Dorsolateral prefrontal cortex (tissue), 122 donors: ENCODE measurements at places on chromosomes 6 and 20.
A peak's percentile ranks its signal among the peaks of the same experiment; 100 is the strongest.

DNA sequence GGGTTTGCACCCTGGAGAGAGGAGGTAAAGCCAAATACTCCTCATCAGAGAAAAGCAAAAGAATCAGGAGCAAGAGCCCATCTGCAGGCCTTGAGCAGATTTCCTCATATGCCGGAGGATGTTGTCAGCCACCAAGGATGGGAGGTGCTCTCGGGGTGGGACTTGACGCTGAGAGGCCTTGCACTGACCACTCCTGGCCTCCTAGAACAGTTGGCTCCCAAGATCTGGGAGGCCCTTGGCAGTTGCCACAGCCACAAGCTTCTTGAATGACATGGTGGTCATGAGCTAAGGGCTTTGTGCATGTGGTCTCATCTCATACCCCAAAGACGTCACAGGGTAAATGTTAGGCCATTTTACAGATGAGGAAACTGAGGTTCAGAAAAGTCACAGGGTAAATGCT is 75.2 kb upstream of the PMEPA1 start:
- DNase-seq = no peak

- no peak for DNase-seq
Measured at GRCh38 chr6:112188906-112189305, 65.5 kb downstream of the LAMA4 start.

GRCh38 chr6:37954791-37955190 is 135.3 kb downstream of the ZFAND3 start:
- DNase-seq = no peak

DNA sequence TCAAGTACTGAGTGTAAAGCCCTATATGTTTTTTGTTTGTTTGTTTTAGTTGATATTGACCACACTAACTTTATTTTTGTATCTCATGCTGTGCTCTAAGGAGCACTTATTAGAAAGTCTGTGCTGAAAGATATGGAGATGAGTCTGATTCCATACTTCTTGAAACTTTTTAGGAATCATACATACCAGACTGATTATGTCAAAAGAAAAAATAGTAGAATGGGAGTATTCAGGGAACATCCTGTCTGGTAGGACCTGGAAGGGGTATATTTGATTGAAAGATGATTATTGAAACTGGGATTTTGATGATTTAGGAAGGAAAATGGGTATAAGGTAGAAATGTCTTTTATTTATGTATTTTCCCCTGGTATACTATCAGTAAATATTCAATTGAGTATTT is 111.4 kb downstream of the QKI start:
- no peak for DNase-seq

GRCh38 chr6:15491255-15491985 is 171.4 kb downstream of the DTNBP1 start:
- peak; percentile 84 for DNase-seq

DNA sequence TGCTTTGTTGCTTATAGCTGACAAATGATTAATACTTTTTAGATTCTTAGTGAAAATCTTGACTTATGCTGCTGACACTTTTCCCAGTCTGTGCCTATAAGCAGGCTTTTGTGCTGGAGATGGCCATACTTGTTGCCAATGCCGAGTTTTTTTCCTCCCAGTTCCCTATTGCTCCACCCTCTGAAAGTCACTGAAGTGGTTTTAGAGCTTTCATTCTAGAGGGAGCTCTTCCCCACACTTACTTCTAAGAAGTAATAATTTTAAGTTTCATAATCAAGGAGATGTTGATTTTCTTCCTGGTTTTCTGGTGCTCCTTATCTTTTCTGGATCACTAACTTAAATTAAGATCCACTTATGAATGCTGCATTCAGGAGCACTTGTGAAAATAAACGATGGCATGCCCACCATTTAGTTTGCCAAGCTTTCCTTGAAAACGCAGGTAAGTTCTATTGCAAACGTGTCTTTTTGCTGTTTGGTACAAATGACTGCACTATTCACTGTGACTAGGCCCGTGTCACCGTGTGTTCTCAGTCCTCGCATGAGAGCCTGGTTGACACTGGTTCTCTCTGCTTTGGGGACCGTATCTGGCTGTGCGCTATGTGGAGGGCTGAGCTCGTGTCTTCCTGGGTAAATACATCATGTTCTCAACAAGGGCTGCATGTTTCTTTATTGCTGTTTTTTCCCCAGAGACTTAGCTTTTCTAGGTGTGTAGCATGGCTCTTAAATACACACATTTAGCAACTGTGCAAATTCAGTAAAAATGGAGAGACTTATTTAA is 50.2 kb downstream of the GFRA4 start:
- DNase-seq = no peak

GRCh38 chr20:43563429-43563828 is 4.6 kb downstream of the SGK2 start:
- no peak for DNase-seq

- DNase-seq = no peak
Measured at GRCh38 chr6:227074-227782, 65.1 kb upstream of the DUSP22 start.

DNA sequence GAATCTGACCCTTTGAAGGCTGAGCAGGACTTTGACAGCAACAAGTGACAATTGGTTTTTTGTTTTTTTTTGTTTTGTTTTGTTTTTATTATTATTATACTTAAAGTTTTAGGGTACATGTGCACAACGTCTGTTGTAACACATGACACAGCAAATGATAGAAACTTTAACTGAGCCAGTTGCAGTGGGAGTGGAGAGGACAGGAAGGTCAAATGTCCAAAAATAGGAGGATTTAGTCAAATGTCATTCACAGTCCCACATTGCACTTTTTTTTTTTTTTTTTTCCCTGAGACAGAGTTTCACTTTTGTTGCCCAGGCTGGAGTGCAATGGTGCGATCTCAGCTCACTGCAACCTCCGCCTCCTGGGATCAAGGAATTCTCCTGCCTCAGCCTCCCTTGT is 223.0 kb downstream of the HIVEP2 start:
- DNase-seq = no peak

GRCh38 chr6:105804000-105804399 is 282.1 kb upstream of the PRDM1 start:
- DNase-seq = no peak

DNA sequence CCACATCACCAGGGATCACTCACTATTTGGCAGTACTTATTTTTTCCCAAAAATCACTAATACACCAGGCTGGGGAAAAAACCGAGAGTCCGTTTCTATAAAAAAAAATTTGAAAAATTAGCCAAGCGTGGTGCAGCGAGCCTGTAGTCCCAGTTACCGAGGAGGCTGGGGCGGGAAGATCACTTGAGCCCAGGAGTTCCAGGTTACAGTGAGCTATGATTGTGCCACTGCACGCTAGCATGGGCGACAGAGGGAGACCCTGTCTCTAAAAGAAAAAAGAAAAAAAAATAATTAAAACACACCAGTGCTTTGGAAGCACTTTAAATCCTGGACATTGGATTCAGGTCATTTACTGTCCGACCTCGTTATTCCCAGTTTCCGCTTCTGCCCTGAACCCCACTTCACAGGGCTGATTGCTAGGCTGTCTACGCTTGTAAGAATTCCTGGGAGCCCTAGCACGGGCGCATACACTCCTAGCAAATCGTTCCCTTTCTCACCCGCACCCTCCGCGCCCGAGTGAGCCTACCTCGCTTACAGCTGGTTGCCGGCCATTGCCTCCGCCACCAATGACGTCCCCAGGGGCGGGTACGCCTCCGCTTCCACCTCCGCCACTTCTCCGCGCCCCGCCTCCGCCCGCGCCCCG is at the start of gene TPMT:
TPMT (minus strand) TSS at position 571 of the 643 bp plus-strand sequence. CDS start 5,950 bp downstream, outside the sequence.
- DNase-seq = peak; percentile 18

DNA sequence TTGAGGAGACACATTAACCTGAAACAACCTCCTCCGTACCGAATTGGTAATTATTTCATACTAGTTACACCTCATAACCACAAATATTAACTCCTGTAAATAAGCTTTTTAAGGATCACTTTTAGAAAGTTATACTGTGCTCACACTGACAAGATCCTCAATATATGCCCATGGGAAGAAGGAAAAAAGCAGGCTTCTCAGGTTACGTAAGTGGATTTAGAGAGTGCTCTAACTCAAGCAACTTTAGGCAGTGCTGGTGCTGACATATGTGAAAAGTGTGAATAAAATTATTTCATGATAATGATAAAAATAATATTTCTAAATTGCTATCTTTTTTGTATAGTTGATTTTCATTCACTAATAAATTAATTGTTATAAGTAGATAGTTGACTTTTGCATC is 76.1 kb downstream of the PRKN start:
- DNase-seq = no peak

DNA sequence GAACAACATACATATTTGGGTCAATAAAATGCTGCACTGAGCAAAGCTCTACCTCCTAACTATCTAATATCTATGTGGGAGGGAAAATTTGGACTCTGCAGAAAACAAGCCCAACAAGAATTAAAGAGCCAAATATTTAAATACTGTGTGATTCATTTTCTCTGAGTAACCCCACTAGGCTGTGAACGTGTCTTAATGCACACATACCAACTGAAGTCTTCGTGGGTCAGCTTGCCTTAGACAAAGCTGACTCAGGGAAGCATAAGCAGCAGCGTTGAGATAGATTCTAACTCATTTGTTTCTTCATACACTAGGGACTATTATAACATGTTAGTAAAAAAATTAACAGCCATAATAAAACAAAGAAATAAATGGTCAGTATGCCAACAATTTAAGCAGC is 114.3 kb downstream of the GJA1 start:
- DNase-seq = no peak

DNA sequence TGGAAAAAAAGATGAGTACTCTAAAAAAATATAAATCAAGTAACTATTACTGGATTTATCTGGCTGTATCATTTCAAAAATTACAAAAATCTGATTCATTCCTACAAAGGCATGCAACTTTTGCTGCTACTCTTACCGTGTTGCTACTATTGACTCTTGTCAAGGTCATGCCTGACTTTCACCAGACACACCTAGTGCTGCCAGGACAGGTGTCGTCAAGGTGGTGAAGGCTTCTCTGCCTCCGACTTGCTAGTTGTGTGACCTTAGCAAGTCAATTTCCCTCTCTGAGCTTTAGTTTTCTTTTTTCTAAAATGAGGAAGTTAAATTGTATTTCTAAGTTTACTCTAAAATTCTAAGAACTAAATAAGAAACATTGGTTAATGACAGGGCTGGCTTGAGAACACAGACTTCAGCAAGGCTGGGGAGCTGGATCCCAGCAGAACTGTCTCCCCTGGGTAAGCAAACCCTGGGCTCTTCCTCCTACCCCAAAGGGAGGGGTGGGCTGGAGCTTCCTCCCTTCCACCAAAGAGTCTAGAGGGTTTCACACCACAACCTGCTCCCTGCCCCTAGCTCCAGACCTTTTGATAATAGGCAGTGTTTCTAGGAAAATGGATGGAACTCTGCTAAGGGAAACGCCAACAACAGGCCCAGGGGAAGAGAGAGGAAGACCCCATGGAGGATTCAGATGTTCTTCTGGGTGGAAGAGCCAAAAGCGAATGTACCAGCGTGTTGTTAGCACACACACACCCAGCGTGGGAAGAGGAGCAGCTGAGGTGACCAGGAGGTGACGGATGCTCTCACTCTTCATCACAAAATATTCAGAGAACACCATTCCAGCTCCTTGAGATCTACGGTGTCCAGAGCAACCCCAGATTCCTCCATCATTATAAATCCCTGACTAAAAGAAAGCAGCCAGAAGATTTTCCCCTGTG is 47.9 kb upstream of the CITED2 start:
- DNase-seq = no peak

- no peak for DNase-seq
Measured at GRCh38 chr6:120147071-120147871, 797.7 kb upstream of the MAN1A1 start.

DNA sequence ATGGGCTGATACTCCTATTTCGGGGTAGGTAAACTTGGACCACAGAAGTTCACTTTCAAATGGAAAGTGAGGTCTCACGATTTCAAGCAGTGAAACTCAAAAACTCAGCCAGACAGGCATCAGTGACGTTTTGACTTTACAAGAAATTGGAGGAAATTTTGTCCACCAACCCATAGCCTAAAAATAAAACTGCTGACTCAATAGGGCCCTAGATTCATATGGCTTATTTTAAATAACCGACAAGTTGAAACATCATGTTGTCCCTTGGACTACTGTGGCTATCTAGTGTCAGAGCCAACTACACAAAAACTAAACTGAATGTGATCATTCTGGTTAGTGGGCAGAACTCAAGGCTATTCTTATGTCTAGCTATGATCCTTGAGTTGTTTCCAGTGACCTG is 486.3 kb downstream of the GRIK2 start:
- DNase-seq = no peak

- no peak for DNase-seq
Measured at GRCh38 chr6:13216236-13217014, 111.9 kb downstream of the TBC1D7 start.

- DNase-seq = no peak
Measured at GRCh38 chr6:164243949-164244348, 829.4 kb downstream of the QKI start.

- no peak for DNase-seq
Measured at GRCh38 chr6:108417027-108417426, 122.2 kb downstream of the AFG1L start.

GRCh38 chr6:15616261-15616660 is 46.6 kb downstream of the DTNBP1 start:
- no peak for DNase-seq

DNA sequence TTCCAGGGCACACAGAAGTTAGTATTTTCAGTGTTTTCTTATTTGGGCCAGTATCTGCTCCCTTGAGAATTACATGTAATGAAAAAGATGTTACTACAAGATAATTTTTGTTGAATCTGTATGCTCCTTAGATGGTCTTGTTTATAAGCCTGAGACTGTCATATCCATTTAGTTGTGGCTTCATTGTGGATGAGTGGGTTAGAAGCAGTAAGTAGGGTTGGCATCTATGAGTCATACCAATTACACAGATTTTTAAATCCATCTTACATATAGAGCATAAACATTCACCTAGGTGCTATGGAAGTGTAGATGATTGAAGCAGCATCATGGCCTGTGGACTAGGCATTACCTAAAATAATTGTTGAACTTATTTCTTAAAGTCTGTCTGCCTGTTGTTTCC is 13.5 kb upstream of the BAG2 start:
- DNase-seq = no peak

- DNase-seq = no peak
Measured at GRCh38 chr6:152094992-152095592, 287.6 kb downstream of the ESR1 start.

- no peak for DNase-seq
Measured at GRCh38 chr20:5080384-5080877, 39.3 kb downstream of the PCNA start.

GRCh38 chr6:107991061-107991460 is 33.1 kb upstream of the SEC63 start:
- no peak for DNase-seq

DNA sequence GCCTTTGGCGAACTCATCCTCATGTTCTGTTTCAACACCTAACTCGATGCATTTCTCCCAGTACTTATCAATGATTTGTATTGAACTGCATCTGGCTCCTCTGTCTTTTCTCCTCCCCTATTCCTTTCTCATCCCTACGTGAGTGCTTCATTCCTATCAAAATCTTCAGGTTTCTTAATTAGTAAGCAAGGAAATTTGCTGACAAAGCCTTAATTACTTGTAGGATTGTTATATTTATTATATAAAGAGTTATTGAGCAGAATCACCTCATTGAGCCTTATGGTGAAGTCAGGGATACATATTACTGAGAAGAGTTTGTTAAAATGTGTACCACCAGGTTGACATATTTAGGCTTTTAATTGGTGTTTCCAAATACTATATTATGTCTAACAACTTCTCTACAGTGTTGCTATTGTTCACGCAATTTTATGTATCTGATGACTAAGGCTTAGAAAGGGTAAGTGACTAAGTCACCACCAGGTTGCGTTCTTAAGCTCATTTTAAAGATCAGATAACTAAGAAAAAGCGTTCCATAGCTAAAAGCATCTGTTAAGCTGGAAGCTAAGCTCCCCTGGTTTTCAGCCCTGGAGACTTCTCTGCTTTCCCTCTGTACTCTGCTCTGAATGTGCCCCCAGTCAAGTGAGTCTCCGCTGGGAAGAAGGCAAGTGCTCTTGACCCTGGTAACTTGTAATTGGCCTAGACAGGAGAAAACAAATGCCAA is 18.9 kb downstream of the SCGN start:
- DNase-seq = no peak
